Fibroblast of skin of right biceps (primary cell): ENCODE measurements at places on chromosomes 2 and 18.

DNA sequence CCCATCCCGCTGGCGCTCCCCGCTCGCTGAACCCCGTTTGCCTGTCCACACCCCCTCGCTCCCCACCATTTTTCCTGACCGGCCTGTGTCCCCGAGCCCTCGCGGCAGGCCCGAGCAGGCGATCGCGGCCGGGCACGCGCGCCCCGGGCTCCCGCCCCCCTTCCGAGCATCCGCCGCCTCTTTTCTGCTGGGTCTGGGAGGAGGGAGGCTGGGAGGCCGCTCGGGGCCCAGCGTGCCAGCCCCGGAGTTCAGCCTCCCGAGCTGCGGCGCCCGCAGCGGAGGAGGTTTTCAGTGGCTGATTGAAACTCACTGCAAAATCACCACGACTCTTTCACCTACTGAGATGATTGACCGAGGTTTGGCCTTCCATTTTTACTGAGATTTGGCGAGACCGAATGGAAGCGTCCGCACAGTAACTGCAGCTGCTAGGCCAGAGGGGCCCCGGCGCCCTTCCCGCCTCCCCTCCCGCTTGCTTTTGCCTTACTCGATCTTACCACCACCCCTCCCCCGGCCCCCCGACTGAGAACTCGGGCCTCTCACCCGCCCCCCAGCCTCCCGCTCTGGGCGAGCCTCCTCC lies 4.8 kb downstream of the SOX11 start:
- peak; percentile 72 for DNase-seq

DNA sequence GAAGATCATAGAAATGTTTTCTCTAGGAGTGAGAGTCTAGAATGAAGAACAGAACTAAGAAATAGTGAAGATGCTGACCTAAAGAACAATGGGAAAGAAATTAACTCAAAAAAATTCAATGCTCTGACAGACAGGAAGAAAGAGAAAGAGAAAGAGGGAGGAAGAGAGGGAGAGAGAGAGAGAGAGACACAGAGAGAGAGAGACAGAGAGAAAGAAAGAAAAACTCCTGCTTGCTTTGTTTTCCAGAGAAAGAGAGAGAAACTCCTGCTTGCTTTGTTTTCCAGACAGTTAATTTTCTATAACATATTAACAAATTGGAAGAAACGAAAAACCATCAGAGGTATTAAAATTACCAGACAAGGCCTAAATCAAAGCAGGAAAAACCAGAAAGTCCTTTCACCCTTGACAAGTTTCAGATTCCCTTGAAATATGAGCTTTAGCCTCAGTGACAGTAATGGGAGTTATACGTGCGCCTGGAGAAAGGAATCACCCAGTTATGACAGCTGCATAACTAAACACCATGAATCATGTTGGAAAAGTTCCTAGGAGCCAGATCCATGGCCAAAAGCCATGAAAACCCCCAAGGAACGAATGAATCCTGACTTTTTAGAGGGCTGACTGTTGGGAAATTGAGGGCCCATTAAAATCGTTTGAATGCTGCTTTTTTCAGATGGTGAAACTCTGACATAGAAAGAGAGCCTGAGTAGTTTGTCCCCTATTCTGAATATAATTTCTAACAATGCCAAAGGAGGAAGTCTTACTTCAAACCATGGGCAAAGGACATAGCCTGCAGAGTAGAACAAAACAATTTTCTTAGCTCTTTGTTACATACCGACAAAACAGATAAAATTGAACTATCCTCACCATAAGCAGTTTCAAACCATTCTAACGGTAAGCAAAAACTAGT lies 228.6 kb upstream of the CHST9 start:
- DNase-seq: peak; percentile 94

GRCh38 chr18:44536046-44536445 lies 144.6 kb upstream of the SETBP1 start:
- peak; percentile 80 for DNase-seq

DNA sequence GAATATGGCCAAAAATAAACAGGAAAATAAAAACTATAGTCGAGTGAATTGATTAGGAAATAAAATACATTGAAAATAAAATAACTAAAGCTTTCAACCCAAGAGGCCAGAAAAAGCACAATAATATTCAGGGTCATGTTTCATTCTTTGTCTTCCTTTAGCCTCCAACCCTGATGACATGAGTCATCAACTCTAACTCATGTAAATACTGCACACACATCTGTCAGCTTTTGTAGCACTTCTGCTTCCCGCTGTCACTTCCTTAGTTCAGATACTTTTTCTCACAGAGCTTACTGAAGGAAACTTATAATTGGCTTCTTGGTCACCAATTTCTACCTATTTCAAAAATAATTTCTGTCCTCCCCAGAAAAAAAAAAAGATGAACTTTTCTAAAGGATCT lies 112.8 kb downstream of the UPP2 start:
- DNase-seq: peak; percentile 7

- DNase-seq: no peak
Measured at GRCh38 chr2:171999161-171999560, 592 bp upstream of the METAP1D start.

DNA sequence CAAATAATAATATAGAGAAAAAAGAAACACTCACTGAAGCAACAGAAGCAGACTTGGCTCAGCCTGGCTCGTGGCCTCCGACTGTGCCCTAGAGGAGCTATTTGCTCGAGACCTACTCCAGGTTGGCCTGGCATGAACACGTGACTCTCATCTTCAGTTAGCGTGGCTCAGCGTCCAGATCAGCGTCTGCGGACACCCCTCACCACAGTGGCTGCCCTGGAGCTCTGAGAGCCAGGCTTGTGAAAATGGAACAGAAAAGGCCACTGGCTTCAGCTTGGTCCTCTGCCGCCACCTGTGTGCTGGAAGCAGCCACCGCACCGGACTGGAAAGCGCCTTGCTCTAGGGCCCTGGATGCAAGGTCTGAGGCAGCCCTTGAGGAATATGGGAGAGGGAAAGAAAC lies 1184.0 kb upstream of the GYPC start:
- peak; percentile 14 for DNase-seq

DNA sequence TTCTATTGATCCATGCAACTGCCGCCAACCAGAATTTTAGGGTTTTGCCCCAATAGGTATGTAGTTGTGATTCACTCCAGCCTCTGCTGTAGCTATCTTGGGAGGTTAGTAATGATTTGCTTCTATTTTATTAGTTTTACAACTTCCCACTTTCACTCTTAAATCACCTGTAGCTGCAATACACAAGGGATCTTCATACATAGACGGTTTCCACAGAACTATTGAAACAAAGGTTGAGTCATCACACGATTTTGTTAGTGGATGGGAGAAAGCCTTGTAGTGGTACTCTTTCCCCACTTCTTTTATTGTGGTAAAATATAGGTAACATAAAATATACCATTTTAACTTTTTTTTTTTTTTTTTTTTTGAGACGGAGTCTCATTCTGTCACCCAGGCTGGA lies 104.2 kb upstream of the SPRED2 start:
- DNase-seq: no peak

GRCh38 chr18:49340446-49340845 lies 120.0 kb downstream of the DYM start:
- DNase-seq: peak; percentile 86

GRCh38 chr2:47089083-47089464 lies 66.0 kb downstream of the STPG4 start:
- peak; percentile 70 for DNase-seq

- DNase-seq: no peak
Measured at GRCh38 chr2:74858281-74858680, 24.4 kb downstream of the HK2 start.

- DNase-seq: no peak
Measured at GRCh38 chr2:163737563-163737962, 1.8 kb upstream of the FIGN start.

DNA sequence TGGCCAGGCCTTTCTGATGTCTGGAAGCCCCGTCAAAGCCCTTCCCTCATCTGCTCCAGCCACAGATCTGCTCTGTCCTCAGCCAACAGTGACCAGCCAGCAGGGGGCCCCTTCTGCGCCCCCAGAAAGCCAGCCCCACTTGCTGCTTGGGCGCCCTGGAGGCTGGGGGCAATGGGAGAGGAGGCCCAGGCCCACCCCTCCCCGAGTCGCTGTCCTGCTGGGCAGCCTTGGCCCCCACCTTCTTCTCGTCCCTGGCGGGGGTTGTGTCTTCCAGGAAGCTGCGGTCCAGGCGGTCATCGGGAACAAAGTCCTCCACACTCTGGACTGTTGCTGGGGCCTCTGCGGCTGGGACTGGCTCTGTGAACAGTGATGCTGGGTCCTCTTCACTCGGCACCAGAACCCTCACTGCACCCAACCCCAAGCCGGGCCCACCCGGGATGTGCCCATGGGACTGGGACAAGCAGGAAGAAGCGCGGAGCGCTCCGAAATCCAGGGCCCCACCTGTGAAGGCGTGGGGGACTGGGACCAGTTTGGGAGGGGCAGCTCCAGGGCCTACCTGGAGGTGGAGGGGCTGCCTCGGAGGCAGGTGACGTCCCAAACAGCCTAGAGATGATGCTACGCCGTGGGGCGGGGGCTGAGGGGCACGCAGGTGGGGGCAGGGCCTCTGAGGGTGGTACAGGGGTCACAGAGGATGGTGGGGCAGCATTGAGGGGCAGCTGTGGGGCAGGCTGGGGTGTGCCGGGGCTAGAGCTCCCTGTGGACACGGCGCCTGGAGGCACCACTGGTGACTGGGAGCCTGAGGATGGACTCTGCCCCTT lies 257.6 kb downstream of the ANKRD30B start:
- DNase-seq: no peak

DNA sequence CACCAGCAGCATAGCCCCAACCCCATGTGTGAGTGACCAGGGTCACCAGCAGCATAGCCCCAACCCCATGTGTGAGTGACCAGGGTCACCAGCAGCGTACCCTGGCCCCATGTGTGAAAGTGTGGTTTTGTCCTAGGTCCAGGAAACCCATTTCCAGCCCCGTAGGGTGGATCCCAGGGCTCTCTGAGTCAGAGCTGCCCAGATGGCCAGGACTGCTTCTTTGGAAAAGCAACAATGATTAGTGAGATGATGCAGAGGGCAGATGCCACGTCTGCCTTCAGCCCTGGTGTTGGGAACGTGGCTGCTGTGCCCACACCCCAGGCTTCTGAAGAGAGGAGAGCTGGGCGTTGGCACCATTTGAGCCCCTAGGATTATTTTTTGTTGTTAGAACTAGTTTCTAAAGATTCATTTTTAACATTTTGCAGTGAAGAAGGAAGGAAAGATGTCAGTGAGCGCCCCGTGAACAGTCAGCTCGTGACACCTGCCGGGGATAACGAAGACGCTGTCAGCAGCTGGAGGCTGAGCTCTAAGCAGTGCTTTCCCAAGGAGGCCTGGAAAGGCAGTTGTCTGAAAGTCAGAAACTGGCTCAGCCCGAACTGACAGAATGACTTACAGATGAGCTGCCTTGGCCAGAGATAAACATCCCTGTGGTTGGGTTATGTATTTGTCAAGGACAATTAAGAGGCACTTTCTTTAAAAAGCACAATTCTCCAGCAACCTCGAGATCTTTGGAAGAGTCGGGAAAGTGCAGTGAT lies 32.1 kb upstream of the KCNG2 start:
- no peak for DNase-seq

- no peak for DNase-seq
Measured at GRCh38 chr18:78768656-78769501, 210.7 kb upstream of the SALL3 start.

DNA sequence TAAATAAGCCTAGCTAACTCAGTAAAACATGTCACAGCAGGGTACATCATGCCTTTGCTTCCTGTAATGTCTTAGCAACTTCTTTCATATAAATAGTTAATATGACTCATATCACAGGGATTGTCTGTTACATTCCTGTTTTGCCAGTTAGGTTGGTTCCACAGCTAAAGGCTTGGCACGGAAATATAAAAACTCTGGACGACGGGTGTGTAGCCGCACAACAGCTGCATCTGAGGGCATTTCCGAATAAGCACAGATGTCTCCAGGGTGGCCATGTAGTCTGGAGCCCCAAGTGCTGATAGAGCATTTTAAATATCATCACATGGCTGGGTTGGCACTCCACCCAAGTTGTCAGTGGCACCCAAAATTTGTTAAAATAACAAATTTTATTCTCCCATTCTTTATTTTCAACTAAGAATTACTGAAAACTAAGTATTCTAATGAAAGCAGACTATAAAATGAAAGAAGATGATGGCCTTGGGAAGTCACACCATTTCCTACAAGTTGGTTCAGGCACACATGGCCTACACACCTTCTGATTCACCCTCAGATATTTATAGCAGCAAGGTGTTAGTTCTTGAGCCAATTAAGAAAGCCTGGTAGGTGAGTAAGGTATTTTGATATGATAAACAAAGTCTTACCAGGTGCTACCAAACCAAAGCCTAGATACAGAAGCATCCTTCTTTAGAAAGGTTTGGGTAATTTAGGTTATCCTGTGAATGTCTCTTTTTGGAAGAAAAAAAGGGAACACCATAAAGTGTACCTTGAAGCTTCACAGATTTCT lies 61.8 kb upstream of the STK17B start:
- peak; percentile 72 for DNase-seq

DNA sequence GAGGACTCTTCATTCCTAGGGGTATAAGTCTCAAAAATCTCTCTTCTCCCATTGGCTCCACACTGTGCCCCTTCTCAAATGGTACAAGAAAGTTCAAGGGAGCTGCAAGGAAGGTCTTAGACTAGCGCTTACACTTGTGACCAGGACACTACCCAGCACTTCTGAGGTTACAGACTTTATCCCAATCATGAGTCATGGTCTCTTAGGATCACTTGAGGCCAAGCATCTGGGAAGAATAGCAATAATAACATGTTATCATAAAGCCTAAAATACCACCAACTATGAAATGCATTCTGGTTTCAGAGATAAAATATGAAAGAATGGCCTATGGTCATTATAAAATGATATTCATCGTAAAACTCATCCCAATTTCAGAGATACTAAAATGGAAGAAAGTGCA lies 309.9 kb upstream of the PKDCC start:
- peak; percentile 28 for DNase-seq

DNA sequence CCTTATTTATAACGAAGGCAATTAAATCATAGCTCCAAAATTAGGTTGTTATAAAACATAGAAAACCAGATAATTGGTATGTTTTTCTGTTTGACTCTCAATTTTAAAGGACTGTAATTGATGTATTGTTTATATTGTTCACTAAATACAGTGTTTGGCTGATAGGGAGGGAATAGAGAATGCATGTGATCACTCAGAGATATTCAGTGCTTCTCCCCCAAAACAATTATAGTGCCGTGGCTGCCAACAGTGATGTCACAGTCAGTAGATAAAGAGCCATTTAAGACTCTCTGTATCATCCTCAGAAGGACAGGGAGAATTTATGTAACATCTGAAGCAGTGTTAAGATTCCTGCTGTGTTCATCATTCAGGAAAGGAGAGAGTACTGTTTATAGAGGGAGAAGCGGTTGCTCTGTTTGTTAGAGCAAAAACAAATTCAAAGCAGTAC lies 69.6 kb downstream of the PHLPP1 start:
- DNase-seq: peak; percentile 77

DNA sequence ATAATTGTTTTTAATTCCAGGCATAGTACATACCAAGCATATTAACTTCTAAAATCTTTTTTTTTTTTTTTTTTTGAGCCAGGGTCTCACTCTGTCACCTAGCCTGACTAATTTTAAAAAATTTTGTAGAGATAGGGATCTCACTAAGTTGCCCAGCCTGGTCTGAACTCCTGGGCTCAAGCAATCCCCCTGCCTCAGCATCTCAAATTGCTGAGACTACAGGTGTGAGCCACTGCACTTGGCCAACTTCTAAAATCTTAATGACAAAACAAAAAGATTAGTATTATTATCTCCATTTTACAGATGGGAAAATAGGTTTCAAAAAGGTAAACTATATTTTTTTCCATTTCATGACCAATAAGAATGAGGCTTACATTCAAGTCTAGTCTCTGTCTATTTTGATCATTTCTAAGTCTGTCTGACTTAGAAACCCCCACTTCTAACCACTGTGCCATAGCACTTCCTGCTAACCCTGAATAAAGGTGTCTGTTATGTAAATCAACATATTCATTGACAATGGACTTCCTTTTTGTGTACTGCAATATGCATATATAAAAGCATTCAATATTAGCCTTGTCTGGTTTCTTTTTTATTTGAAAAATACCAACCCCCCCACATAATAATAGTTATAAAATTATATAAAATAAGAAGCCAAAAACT lies 28.7 kb upstream of the ZEB2 start:
- no peak for DNase-seq
